ENCODE measurements at places on chromosomes 1 and 21.

DNA sequence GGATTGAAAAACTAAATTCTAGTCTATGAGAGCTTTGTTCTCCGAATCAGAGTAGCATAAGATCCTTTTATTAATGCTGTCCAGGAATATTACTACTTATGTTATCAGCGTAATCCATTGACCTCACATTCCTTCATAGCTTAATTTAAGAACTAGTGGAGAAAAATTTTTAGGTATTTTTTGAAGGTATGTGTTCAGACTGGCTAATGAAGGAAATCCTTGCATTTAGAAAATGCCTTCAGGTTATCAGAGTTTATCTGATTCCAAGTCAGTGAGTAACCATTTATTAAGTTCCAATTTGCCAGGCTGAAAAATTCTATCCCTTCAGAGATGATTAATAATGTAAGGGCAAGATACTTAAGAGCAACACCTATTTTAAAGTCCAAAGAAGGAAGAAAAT is 338.2 kb upstream of the B3GALT2 start:
- DNase-seq, result no peak

DNA sequence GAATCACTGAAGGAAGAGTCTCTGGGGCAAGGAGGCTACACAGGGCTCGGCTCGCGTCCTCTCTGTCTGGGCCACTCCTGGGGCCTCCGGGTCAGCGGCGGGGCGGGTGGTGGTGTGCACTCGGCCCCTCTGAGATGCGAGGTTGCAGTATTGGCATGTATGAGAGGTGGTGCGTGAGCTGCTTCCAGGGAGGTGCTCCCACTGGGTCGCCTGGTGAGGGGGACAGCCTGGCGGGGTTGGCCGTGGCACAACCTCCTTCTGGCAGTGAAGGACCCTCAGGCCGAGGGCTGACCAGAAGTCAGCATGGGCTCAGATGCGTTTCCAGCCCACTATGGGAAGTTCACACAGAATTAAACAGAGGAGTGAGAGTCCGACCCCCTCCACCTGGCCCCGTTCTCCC is 38.5 kb upstream of the COL18A1 start:
- no peak for DNase-seq

GRCh38 chr1:206471415-206471801 is 1.1 kb downstream of the IKBKE start:
- no peak for DNase-seq

GRCh38 chr1:69766431-69767180 is 198.9 kb downstream of the LRRC7 start:
- no peak for DNase-seq

- DNase-seq, result no peak
Observed at GRCh38 chr1:2547210-2548067, 8.7 kb upstream of the TNFRSF14 start.

DNA sequence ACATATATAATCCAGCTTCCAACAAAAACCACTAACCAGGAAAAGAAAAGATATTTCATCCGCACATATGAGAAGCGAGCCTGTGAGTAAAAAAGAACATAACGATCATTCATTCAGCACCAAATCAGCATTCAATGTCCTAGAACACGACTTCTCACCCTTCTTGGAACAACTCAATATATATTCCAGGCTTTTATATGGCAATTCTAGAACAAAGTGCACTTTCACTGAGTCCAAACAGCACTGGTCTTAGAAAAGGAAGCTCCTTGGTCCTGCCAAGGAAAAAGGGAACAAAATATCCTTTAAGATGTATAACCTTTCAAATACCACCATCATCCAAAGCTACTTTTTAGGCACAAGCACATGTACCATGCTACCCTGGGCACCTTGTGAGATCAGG is 44.5 kb downstream of the RPL5 start:
- DNase-seq, result no peak

- no peak for DNase-seq
Observed at GRCh38 chr21:45617021-45617921, 26.3 kb upstream of the PCBP3 start.

DNA sequence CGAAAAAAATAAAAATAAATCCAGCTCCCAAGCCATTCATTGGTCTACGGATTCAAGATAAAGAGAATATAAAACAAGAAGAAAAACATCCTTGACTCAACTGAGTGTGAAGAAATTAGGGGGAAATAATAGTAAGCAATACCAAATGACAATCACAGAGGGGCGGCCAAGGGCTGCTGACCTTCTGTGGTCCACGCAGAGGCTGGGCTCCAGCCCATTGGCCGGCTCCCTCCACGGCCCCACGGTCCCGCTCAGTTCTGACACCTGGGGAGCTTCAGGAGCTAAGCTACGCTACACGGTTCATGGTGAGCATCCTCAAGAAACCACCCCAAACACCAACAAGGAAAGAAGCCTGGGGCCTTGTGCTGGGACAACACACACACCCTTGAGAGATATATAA is 400 bp upstream of the KRTAP10-12 start:
- no peak for DNase-seq

DNA sequence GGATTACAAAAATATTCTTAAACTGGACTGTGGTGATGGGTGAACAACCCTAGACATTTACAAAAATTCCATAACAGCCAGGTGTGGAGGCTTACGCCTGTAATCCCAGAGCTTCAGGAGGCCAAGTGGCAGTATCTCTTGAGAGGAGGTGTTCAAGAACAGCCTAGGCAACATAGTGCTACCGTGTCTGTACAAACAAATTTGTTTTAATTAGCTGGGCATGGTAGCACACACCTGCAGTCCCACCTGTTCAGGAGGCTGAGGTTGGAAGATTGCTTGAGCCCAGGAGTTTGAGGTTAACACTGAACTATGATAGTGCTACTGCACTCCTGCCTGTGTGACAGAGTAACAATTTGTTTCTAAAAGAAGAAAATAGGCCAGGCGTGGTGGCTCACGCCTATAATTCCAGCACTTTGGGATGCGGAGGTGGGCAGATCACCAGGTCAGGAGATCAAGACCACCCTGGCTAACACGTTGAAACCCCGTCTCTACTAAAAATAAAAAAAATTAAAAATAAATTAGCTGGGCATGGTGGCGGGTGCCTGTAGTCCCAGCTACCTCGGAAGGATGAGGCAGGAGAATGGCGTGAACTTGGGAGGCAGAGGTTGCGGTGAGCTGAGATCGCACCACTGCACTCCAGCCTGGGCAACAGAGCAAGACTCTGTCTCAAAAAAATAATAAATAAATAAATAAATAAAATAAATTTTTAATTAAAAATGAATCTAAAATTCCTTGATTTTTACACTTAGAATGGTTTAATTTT is 37.1 kb downstream of the ARID4B start:
- no peak for DNase-seq

DNA sequence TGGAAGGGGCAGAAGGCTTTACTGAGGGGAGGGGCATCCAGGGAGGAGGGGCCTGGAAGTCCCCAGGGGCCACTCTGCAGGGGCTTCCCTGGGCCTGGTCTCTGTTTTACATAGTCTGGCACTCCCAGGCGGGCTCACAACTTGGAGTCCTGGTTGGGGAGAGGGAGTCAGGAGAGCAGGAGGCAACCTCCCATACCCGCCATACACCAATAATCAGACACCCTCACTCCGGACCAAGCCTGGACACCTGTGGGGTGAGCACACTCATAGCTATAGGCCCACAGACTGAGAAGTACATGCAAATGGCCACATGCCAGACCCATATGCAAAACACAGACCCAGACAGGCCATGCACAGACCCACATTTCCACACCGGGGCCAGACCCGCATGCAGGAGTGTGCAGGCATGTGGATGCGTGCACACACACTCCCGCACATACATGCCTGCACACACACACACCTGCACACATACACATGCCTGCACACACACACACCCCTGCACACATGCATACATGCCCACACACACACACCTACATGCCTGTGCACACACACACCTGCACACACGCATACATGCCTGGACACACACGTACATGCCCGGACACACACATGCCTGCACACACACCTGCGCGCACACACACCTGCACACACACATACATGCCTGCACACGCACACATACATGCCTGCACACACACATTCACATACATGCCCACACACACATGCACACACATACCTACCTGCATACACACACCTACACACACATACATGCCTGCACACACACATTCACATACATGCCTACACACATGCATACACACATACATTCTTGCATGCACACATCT is 89.5 kb upstream of the RUNX3 start:
- DNase-seq, result no peak

GRCh38 chr21:38825921-38826320 is 20.2 kb downstream of the ETS2 start:
- no peak for DNase-seq

GRCh38 chr1:71086331-71086730 is 5.5 kb upstream of the ZRANB2 start:
- no peak for DNase-seq

DNA sequence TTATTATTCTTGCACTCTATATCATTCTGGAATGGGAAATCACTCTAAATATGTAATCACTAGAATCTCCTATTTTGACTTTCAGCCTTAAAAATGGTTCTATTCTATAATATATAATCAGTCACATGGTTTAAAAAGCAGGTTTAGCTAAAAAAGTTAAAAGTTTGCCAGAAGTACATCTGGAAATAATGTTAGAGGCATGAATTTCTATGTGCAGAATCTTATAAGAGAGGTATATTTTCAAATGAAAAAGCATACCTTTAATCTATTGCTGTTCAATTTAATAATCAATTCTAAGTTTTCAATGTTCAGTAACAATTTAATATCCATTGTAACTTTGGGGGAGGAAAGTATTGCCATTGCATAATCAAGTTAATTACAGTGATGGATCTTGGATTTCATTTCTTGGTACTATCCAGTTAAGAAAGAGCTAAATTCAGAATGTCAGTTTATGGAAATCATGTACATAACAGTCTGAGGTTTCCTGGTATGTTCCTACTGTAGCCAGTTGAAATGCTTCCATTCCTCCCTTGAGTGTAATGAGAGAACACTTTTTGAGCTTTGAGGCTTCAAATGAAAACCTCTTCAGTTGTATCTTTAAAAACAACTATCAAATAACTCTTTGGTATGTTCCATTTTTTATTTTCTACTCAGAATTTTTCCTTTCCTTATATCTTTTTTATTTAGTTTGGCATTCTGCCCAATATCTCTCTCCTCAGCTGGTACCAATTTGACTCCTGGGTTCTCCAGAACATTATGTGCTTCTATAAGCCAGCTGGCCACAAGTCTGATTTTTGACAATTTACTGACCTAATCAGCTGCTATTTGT is 175.7 kb upstream of the COL11A1 start:
- DNase-seq, result no peak

DNA sequence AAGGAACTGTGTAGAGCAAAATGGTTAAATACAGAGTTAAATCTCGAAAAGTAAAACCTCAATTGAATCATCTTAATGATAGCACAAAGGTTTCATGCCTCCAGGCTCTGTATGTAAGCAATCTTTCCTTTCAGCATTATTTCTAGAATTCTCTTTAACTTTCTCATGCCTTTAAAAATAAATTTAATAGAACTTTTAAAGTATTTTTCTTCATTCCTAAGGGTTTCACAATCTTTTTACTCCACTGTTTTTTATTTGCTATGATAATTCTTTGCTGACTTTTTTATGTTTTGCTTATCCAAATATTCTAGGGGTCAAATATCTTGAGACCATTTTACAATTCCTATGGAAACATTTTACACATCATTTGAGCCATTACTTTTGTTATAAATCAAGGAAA is 288.0 kb downstream of the BACH1 start:
- DNase-seq, result no peak

- DNase-seq, result no peak
Observed at GRCh38 chr1:33379631-33380354, 51.1 kb downstream of the PHC2 start.

DNA sequence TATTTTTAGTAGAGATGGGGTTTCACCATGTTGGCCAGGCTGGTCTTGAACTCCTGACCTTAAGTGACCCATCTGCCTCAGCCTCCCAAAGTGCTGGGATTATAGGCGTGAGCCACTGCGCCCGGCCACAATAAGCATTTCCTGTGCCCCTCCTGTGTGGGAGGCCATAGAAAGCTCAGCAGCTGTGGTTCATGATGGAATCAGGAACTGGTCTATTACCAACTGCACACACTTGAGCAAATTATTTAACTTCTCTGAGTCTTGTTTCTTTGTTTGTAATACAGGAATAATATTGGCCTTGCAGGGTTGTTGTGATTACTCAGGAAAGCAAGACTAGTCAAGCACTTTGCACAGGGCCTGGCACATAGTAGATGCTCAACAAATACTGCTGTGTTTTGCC is 15.0 kb downstream of the RHBG start:
- no peak for DNase-seq
